ENCODE measurements at places on chromosomes 7 and 10. TPM values are rescaled to one million over a fixed set of nuclear protein-coding genes. Genes with fewer than 3 reads are reported as not detected.

DNA sequence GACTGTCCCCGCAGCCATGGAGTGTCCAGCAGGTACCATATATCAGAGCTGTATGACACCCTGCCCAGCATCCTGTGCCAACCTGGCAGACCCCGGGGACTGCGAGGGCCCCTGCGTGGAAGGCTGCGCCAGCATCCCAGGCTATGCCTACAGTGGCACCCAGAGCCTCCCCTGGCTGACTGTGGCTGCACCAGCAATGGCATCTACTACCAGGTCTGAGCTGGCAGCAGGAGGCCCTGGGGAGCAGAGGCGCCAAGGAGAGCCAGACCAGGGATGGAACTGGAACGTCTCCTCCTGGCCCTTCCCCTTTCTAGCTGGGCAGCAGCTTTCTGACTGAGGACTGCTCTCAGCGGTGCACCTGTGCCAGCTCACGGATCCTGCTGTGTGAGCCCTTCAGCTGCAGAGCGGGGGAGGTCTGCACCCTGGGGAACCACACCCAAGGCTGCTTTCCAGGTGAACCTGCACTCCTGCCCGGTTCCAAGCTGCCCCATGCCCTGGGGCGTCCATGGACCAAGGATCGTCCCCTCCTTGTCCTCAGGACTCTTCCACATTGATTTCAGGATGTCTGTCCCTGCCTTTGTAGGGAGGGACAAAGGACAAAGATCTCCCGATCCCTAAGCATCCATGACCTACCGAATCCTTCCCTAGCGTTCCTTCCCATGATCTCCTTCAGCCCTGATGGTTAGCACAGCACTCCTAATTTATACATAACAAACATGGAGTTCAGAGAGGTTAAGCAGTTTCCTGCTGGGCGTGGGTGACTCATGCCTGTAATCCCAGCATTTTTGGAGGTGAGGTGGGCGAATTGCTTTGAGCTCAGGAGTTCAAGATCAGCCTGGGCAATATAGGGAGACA is 33.3 kb downstream of the EPHB4 start:
- no peak for DNase-seq
- no peaks in the 10 kb centered on the region for H3K36me3 ChIP-seq
- no peak overlapping the region for H3K27ac ChIP-seq
- H3K4me3 ChIP-seq: no peak overlapping the region
- peaks cover 8% of the 10 kb centered on the region for H3K27me3 ChIP-seq

DNA sequence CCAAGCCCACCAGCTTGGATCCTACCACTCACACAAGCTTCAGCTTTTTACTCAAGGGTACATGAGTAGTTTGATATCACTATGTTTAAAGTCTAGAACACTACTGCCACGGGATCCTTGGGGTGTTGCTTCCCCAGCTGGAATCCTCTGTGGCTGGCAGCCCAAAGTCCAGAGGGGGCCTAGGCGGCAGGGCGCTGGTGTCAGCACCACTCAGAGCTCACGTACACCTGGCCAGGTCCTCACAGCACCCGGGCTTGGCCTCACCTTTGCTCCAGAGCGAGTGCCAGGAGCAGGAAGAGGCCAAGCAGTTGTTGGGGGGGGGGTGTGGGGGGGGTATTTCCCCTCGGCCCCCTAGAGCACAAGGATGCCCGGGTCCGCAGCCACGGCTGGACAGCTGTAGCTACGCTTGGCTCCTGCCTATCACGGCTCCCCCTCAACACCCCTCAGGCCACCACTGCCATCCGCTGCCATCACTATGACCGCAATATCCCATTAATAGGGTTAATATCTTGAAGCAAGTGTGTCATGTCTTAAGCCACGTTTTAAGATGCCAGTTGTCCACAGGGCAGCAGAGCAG is 17.0 kb downstream of the ZDHHC6 start:
- no peak overlapping the region for H3K27ac ChIP-seq
- no peaks in the 10 kb centered on the region for H3K27me3 ChIP-seq
- DNase-seq: no peak
- H3K36me3 ChIP-seq: peaks cover 63% of the 10 kb centered on the region

- no peaks in the 10 kb centered on the region for H3K36me3 ChIP-seq
- H3K27ac ChIP-seq: no peak overlapping the region
- no peak for DNase-seq
- H3K4me3 ChIP-seq: no peak overlapping the region
- H3K27me3 ChIP-seq: no peaks in the 10 kb centered on the region
These were observed 41.4 kb upstream of the GTF2I start for GRCh38 chr7:74615933-74616780.

DNA sequence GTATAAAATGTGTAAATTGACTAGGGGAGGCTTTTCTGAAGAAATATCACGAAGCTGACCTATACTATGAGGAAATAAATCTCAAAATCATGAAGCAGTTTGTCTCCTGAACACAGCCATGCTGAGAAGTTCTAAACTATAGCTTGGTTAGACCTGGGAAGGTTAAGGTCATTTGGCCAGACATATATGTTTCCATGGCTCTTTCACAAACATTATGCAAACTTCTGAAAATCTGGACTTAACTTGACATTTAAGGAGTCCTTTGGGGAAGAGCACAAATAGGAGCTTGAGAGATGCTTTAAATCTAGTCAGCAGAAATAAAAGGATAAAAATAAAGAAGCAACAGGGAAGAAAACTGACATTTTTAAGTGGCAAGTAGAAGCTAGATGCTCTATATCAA is 115.9 kb upstream of the MEOX2 start:
- no peaks in the 10 kb centered on the region for H3K27me3 ChIP-seq
- H3K4me1 ChIP-seq: no peaks in the 10 kb centered on the region
- no peaks in the 10 kb centered on the region for H3K36me3 ChIP-seq
- H3K4me3 ChIP-seq: no peak overlapping the region
- no peak for DNase-seq

- H3K36me3 ChIP-seq: no peaks in the 10 kb centered on the region
- no peak for DNase-seq
- H3K4me3 ChIP-seq: no peak overlapping the region
- no peaks in the 10 kb centered on the region for H3K27me3 ChIP-seq
- no peaks in the 10 kb centered on the region for H3K4me1 ChIP-seq
- H3K27ac ChIP-seq: no peak overlapping the region
These were observed 77.4 kb downstream of the PCLO start for GRCh38 chr7:83085299-83085698.

- H3K4me3 ChIP-seq: no peak overlapping the region
- H3K36me3 ChIP-seq: no peaks in the 10 kb centered on the region
- H3K4me1 ChIP-seq: peaks cover 21% of the 10 kb centered on the region
- H3K27me3 ChIP-seq: no peaks in the 10 kb centered on the region
- no peak overlapping the region for H3K27ac ChIP-seq
These were observed 48.5 kb upstream of the DRGX start for GRCh38 chr10:49444349-49444748.

DNA sequence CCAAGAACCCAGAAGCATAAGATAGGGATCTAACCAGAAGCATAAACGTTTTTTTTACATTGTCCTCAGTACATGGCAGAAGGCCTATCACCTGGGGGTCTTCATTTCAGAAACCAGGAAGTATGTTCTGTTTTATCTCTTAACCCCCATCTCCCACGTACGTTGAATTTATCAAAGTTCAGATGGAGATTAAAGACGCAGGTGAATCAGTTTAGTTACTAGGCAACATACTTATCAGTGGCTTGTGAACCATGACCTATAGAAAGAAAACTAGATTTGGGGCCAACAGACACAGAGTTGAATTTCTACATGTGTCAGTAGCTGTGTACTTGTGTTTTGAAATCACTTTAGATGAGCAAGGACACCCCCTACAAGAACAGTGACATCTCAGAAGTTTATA is 122.7 kb downstream of the GPR158 start:
- no peaks in the 10 kb centered on the region for H3K27me3 ChIP-seq
- no peak overlapping the region for H3K27ac ChIP-seq
- H3K4me1 ChIP-seq: no peaks in the 10 kb centered on the region
- no peak for DNase-seq
- H3K4me3 ChIP-seq: no peak overlapping the region

GRCh38 chr10:110618230-110618610 is 25.9 kb upstream of the RBM20 start:
- no peak overlapping the region for H3K27ac ChIP-seq
- peaks cover 7% of the 10 kb centered on the region for H3K27me3 ChIP-seq
- peaks cover 25% of the 10 kb centered on the region for H3K4me1 ChIP-seq
- DNase-seq: no peak
- no peaks in the 10 kb centered on the region for H3K36me3 ChIP-seq

DNA sequence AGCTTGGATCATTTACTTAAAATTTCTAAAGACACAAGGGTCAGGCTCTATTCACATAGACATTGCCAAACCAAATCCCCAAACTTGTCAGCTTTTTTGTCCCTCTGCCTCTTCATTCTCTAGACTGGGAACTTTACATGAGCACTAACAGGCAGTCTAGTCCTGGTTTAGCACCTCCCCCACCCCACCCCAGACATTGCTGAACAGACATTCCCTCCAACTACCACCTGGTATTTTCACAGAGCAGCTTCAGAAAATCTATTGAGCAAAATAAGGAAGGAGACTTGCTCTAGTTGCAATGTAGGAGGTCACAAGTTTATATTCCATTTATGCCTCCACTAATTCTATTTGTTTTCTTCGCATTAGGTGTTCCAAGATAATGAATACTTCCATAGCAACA is 56.8 kb upstream of the AASS start:
- no peak overlapping the region for H3K4me3 ChIP-seq
- no peak overlapping the region for H3K27ac ChIP-seq
- H3K4me1 ChIP-seq: no peaks in the 10 kb centered on the region
- no peak for DNase-seq
- H3K36me3 ChIP-seq: no peaks in the 10 kb centered on the region

DNA sequence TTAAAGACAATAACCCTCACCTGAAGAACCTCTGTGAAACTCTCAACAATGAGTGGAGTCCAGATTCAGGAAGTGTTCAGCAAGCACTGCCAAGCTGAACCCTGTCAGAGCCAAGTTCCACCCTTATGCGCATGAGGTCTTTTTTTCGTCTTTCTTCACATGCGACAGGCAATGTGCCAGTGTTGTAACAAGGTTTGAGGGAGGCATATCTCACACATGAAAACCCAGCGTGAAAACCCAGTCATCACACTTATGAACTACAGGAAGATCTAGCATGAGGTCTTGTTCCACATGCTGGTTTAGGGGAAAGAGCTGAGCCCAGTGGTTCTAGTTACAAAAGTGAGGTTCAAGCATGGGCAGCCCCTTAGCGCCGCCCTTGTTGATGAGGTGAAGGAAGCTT is 49.7 kb downstream of the RABGEF1 start:
- no peak overlapping the region for H3K4me3 ChIP-seq
- no peaks in the 10 kb centered on the region for H3K4me1 ChIP-seq
- H3K36me3 ChIP-seq: peaks cover 27% of the 10 kb centered on the region
- H3K27me3 ChIP-seq: no peaks in the 10 kb centered on the region
- H3K27ac ChIP-seq: no peak overlapping the region

GRCh38 chr10:71797533-71798307 is 24.4 kb upstream of the VSIR start:
- H3K4me1 ChIP-seq: peaks cover 7% of the 10 kb centered on the region
- H3K27ac ChIP-seq: no peak overlapping the region
- no peaks in the 10 kb centered on the region for H3K27me3 ChIP-seq
- no peaks in the 10 kb centered on the region for H3K36me3 ChIP-seq
- DNase-seq: no peak

- H3K4me1 ChIP-seq: no peaks in the 10 kb centered on the region
- H3K27ac ChIP-seq: no peak overlapping the region
- H3K36me3 ChIP-seq: no peaks in the 10 kb centered on the region
- DNase-seq: no peak
These were observed 384.7 kb upstream of the FZD8 start for GRCh38 chr10:36026656-36027390.

- DNase-seq: no peak
- H3K27me3 ChIP-seq: no peaks in the 10 kb centered on the region
- H3K36me3 ChIP-seq: no peaks in the 10 kb centered on the region
- no peak overlapping the region for H3K27ac ChIP-seq
- no peaks in the 10 kb centered on the region for H3K4me1 ChIP-seq
These were observed 19.2 kb downstream of the OGDHL start for GRCh38 chr10:49742683-49743463.

DNA sequence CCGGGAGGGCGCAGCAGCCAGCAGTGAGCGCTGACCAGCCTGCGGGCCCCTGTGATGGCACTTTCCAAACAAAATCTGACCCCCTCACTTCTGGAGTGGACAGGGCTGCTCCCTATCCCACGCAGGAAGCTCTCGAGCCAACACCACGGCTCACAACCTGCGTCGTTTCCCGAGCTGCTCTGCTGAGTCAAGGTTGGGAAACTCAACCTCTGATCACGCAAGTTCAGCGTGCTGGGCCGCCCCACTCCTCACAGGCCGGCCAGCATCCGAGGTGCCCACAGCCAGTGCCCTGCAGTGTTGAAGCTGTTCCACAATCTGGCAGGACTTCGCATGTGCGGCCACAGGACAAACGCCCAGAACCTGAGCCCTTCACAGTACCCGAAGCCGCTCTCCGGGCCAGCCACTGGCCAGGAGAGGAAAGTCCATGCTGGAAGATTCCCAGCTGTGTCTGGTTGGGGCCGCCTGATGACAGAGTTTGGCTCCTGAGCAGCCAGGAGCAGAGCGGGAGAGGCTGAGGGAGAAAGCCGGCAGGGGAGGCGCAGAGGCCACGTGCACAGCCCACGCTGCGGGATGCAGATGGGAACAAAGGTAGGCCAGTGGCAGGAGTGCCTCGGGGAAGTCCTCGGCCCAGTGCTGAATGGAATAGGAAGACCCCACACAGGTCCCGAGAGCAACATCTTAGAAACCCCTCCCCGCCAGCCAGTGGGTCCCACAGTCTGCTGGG is 263.3 kb upstream of the TCERG1L start:
- H3K4me3 ChIP-seq: no peak overlapping the region
- H3K27ac ChIP-seq: no peak overlapping the region
- H3K4me1 ChIP-seq: no peaks in the 10 kb centered on the region
- DNase-seq: no peak

- no peak overlapping the region for H3K27ac ChIP-seq
- H3K36me3 ChIP-seq: no peaks in the 10 kb centered on the region
- DNase-seq: no peak
- no peaks in the 10 kb centered on the region for H3K4me1 ChIP-seq
- H3K27me3 ChIP-seq: no peaks in the 10 kb centered on the region
These were observed 256.3 kb downstream of the ARL4A start for GRCh38 chr7:12943781-12944180.

GRCh38 chr7:130020434-130020833 is 30.7 kb downstream of the ZC3HC1 start:
- H3K4me3 ChIP-seq: no peak overlapping the region
- peaks cover 51% of the 10 kb centered on the region for H3K36me3 ChIP-seq
- H3K27ac ChIP-seq: no peak overlapping the region
- DNase-seq: no peak
- H3K27me3 ChIP-seq: no peaks in the 10 kb centered on the region
- no peaks in the 10 kb centered on the region for H3K4me1 ChIP-seq

DNA sequence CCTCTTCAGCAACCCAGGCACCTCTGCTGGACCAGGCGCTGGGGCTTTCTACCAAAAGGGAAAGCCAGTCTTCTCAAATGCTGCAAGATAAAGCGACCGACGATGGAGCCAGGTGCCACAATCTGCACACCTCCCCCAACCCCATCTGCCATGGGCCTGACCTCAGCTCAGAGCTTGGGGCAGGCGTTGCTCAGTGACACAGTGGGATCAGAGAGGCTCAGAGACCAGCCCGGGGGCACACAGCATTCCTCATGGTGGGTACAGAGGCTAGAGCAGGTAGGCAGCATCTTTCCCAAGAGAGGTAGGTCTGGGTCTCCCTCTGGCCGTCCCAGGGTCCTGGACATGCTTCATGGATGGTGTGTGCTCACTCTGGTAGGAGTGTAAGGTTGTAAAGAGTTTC is 56.3 kb downstream of the ZMIZ1 start:
- H3K27me3 ChIP-seq: no peaks in the 10 kb centered on the region
- no peak for DNase-seq
- H3K4me1 ChIP-seq: no peaks in the 10 kb centered on the region
- H3K36me3 ChIP-seq: no peaks in the 10 kb centered on the region

PTPRN2 gene
- 4.8 TPM for total RNA-seq

ASAH2 gene
- total RNA-seq: 2.1 TPM

CYP2E1 gene
- 0.43 TPM for total RNA-seq

CYP3A7 gene
- total RNA-seq: not detected

AEBP1 gene
- total RNA-seq: 0.30 TPM

ARHGEF5 gene
- 10.4 TPM for total RNA-seq

ZC3HAV1L gene
- total RNA-seq: 17.8 TPM

INHBA gene
- total RNA-seq: not detected

PARP12 gene
- total RNA-seq: 146 TPM

All from activated CD4-positive, alpha-beta memory T cell treated with anti-CD3 and anti-CD28 coated beads, Interleukin-2, amount 10 ng/mL, durations not matched to agents 7 days and 5 days (primary cell).